ENCODE measurements at places on chromosomes 5 and 9. TPM values are rescaled to one million over a fixed set of nuclear protein-coding genes. Genes with fewer than 3 reads are reported as not detected.
A peak's percentile ranks its signal among the peaks of the same experiment; 100 is the strongest.

- no peak for DNase-seq
Measured at GRCh38 chr9:78971540-78971939, 600.2 kb upstream of the TLE4 start.

DNA sequence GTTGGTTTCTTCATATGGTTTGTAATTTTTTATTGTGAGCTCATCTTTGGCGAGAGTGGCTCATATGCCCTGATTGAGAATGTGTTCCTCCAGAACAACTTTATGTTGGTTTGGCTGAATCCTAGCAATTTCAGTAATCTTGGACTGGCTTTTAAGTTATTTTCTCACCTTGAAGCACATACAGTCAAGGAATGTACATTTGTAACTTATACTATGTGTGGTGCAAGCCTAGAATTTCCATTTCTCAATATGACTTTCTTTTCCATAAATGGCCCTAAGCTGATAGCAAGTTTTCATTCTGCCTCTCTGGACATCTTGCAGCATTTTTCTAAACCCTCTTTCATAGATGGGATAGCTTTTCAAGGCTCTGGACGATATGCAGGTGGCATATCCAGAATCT is 247.5 kb downstream of the DOCK8 start:
- DNase-seq: no peak

GRCh38 chr5:72658161-72658560 is 151.0 kb upstream of the ZNF366 start:
- DNase-seq: no peak

- peak; percentile 76 for DNase-seq
Measured at GRCh38 chr5:177434437-177434836, 8.0 kb downstream of the GRK6 start.

Gene LRRC19
- not detected for total RNA-seq

Gene AHRR
- 27.9 TPM for total RNA-seq

GRCh38 chr5:138438724-138439476 is at the start of gene REEP2:
REEP2 (plus strand) TSS chr5:138439057; CDS start chr5:138439209, 152 bp downstream.
- DNase-seq: peak; percentile 81

Gene SIT1
- 99.9 TPM for total RNA-seq

DNA sequence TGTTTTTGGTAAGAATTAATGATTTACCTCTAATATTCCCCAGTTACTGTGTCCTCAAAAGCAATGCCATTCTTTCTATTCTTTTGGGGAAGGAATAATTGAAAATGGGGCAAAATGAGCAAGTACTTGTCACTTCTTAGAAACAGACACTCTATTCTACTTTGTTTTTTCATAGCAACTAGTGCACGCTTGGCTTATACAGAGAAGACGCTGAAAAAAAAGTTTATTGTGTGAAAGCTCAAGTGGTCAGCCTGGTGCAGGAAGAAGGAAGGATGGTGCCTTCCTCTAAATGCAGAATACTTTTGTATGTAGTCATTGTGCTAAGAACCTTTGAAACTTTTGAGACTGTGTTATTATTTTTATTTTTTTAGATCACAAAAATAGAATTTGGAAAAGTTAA is 29.6 kb downstream of the ANKDD1B start:
- DNase-seq: no peak

Gene PAPPA
- not detected for total RNA-seq

GRCh38 chr5:147481376-147481775 is 28.5 kb downstream of the DPYSL3 start:
- no peak for DNase-seq

Gene DBH
- not detected for total RNA-seq

Gene CLIC3
- not detected for total RNA-seq

Data from activated CD8-positive, alpha-beta T cell treated with anti-CD3 and anti-CD28 coated beads for 36 hours (primary cell).